ENCODE measurements at places on chromosomes 7 and 10.
A peak's percentile ranks its signal among the peaks of the same experiment; 100 is the strongest.

DNA sequence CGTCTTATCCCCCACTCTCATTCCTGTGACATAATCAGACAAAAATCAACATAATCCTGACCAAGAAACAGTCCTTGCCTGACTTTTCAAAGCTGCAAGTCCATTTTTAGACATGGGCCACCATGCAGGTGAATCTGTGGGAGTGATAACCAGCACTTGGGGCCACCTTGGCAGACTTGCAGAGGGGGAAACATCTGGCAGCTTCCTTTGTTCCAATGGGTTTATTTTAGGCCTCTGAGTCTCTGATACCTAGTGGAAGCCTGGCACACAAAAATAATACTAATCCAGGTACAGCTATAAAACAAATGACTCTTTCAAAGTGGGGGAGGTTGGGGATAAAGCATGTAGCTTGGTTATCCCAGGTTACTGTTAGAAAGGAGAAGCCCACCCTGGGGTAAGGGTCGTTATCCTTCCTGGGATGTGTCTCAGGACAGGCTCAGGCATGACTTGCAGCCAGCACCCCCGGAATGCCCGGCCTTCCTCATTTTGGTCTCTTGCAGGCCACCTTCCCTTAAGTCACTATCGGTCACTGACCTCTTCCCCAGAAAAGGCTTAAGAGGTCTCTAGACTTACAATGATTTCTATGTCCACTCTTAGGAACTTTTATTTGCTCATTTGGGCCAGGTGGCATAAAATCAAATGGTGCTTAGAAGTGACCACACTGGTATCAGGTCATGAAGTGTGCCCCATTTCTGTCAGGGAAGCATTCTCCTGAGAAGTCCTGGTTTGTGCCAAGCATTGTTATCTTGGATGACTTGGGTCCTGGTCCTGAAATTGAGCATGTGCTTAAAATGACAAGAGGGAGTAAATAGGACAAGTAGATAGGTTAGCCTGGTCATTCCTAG, 37.6 kb downstream of the EEPD1 start:
- no peak for DNase-seq

DNA sequence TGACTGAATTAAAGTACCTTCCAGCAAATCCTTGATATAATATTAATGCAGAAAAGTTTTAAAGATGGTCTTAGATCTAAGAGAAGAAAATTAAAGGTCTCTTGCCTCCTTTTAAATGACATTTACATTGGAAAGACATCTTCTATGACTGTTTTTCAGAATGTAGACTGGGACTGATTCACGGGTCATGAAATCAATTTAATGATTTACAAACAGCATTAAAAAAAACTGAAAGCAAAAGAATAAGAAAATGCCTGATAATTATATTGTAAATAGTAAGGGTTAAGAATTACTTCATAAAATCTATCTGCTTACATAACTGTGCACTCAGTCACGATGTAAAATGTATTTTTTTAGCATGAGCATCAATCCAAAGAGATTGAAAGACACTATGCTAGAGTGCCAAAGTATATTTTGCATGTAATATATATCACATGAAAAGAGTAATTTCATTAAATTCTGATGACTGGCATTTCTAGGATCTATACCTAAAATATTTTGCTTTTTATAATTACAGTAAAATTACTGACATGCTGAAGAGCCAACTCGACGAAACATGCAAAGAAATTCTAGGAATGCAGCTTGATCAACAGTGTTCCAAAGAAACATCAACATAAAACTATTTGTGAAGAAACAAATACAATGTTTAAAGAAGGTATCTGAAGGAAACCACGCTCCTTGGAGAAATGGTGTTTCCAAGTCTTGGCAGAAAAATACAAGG, 35.1 kb downstream of the RTKN2 start:
- no peak for DNase-seq

DNA sequence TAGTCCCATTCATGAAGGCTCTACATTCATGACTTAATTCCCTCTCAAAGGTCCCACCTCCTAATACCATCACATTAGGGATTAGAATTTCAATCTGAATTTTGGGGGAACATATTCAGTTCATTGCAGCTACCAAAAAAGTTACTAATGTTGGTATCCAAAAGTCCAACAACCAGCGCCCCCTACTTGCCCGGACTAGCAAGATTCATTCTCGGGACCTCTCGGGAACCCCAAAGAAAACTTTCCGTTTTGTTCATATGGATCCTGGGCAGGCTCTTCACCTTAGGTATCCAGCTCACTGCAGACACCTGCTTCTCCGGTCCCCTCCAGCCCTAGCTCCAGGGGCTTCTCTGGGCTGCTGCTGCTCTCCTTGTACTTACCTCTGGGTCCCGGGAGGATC, 8.9 kb upstream of the GRK5 start:
- DNase-seq, result peak; percentile 78

GRCh38 chr10:36173364-36173763, 531.3 kb upstream of the FZD8 start:
- no peak for DNase-seq

DNA sequence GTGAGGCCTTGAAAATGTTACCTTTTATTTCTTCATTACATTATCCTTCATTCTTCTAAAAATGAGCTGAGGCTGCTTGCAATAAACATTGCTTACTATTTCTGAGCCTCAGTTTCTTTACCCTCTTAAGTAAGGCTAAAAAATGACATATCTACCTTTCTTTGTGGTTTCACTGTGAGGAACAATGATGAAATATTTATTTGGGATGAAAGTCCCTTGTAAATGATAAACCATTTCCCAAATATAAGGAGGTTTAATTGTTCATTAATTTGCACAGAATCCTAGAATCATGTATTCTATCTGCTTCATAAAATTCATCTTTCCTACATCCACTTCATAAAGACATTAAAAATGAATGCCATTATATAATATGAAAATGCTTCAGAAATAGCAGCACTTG, 27.9 kb downstream of the ZC3HAV1 start:
- no peak for DNase-seq

- no peak for DNase-seq
These were observed 249.0 kb downstream of the KCNMA1 start for GRCh38 chr10:77388571-77389100.

- no peak for DNase-seq
These were observed 72.9 kb downstream of the ZFAND4 start for GRCh38 chr10:45599646-45600045.

DNA sequence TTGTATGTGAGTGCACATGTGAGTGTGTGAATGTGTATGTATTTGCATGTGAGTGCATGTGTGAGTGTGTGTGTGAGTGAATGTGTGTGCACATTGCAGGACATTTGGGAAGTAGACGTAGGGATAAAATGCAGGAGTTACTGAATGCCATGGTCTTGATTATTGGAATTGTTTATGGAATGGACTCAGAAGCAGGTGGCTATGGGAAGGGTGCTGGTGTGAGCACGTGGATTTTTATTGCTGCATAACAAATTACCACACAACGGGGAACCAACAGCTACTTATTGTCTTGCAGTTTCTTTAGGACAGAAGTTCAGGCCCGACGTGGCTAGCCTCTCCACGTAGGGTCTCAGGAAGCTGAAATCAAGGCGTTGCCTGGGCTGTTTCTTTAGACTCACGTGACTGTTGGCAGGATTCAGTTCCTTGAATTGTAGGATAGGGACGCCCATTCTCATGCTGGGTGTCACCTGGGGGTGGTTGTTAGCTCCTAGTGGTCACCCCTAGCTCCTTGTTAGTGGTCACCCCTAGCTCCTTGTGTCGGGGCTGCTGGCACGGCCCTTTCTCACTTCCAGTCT, 48.3 kb upstream of the ZNF32 start:
- no peak for DNase-seq

- DNase-seq, result no peak
These were observed 140.7 kb downstream of the RGS10 start for GRCh38 chr10:119401671-119402395.

DNA sequence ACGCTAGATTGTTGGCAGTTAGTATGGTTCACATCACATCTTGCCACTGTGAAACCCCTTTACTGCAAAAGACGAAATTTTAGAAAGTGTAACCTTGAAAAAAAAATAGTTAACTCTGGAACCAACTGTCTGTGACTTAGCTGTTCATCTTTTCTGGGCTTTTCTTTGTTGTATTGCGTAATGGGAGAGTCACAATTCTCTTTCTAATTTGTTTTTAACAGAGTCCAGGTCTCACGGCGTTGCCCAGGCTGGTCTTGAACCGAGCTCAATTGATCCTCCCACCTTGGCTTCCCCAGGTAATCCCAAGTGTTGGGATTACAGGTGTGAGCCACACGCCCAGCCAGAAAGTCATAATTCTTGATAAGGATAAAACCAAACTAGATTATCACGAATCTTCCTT, 14.5 kb downstream of the UBE3C start:
- DNase-seq, result no peak

- no peak for DNase-seq
These were observed 144.5 kb downstream of the RNF216 start for GRCh38 chr7:5636914-5637313.

GRCh38 chr7:44073664-44074348, 8.4 kb upstream of the PGAM2 start:
- peak; percentile 49 for DNase-seq

DNA sequence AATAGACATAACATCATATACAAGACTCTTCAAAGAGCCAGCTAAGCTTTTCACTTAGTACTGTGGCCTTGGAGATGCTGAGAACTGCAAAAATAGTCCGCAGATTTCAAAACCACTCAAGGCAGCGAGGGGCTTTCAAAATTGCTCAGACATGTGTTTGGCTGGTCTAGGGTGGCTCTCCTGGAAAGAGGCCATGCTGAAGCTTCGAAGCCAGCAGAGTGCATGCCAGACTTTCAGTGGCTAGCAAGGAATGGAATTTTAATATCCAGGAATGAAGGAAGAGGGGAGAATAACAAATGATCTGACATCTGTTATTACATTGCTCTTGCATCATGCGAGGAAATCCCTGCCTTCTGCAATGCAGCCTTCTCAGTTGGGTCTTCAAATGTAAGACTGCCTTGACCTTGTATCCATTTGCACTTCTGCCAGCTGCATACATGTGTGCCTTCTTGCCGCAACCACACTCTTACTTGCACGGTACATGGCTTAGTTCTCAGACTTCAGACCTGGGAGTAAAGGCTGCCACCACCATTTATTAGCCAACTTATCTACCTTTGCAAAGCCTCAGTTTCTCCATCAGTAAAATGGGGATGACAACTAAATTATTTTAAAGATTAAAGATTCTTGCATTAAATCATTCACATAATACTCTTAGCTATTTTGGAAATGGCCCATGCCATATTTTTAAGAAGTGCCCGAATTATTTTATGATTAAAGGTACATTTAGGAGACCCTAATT, 55.9 kb downstream of the ITIH5 start:
- no peak for DNase-seq

- DNase-seq, result no peak
These were observed 122.5 kb upstream of the C1QL3 start for GRCh38 chr10:16644146-16644545.

- no peak for DNase-seq
These were observed 294.4 kb downstream of the BAMBI start for GRCh38 chr10:28971764-28972163.

DNA sequence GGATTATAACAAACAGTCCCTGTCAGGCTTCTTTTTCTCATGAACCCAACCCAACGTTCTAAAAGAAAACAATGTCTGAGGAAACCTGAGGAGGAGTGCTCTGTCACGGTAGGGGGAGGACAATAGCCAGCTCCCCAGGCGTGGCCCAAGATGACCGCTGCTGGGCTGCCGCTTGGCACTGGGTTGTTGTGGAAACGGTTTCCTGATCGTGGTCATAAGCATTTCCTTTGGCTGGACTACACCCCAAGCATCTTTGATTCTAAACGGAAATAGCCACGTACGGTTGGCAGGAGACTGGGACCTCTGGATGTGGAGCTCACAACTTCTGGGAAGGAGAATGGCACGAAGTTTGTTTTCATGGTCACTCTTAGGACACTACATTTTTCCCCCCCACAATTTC, 30.4 kb upstream of the DMBT1 start:
- DNase-seq, result no peak

DNA sequence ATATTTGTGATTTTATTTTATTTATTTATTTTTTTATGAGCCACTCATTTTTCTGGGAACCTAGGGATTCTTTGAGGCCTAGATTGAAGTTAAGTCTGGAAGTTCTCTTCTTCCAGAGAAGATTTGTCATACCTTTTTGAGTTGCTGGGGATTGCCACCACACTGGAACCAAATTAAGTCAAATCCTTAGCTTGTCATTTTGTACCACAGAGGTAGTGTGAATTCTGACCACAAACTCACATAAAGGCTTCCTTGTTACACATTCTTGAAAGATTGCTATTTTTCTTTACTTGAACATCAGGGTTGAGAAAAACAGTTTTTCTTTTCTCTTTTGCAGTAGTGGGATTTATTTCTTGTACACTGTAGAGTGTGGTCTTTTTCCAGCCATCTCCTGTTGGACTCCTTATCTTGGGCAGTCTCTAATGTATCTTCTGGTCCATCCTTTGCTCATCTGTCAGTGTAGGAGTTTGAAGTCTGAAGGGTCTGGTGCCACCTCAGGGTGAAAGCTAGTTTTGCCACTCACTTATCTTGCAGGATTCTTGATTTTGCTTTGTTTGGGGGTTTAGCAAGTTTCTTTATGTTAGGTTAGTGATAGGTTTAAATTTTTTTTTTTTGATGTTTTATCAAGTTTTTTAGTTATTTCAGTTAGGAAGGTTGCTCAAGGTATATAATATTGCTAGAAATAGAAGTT, 24.8 kb downstream of the PCBD1 start:
- no peak for DNase-seq

- no peak for DNase-seq
These were observed 67.7 kb upstream of the JCAD start for GRCh38 chr10:30127120-30127541.

DNA sequence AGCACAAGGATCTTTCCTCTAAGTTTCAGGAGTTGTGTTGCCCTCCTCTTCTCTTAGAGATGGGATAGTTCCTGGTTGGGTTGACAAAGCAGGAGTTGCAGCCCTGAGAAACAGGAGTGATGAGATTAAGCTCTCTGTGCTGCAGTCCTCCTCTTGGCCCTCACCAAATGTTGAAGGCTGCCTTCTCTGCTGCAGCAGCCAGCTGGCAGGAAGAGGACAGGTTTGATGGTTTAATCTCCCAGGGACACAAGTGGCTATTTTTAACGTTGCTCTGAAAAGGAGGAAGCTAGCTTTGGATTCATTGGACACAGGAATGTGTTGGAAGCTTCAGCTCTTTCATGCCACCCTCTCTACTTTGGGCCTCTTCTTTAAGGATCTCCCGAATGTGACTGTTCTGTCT, 9.4 kb downstream of the STRIP2 start:
- no peak for DNase-seq

All from activated naive CD4-positive, alpha-beta T cell treated with anti-CD3 and anti-CD28 coated beads for 36 hours (primary cell).